ENCODE measurements at places on chromosomes 1 and 21. TPM values are rescaled to one million over a fixed set of nuclear protein-coding genes. Genes with fewer than 3 reads are reported as not detected.

The GJA8 gene
- not detected for polyA plus RNA-seq

The CLCA1 gene
- polyA plus RNA-seq: 90.2 TPM

The HRNR gene
- not detected for polyA plus RNA-seq

DNA sequence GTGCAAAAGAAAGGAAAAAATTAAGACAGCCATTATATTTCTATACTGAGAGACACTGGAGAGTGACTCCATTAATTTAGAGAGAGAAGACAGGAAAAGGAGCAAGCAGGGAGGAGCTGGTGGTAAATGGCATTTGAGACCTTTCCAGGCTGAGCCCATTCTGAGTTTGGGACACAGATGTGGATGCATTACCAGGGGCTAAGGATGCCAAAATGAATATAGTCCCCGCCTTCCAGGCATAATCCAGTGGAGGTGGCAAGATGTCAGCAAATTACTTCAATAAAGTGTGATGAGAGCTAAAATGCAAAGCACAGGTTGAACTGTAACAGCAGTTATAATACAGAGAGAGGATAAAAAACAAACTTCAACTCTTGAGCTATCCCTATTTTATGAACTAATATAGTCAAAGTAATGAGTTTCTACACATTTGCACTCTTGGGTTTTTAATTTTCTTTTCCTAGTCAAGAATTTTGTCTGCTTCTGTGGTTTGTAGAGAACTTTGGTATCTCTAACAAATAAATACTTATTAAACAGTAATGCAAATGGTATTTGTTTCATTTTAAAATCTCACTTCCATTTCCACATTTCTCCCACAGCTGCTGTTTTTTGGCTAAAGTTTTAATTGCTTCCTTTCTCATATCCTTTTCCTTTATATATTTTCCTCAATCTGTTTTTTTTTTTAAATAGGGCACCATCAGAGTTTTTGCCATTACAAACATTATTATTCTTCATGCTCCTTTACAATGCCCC lies 228.2 kb upstream of the KCNK2 start:
- no peaks in the 10 kb centered on the region for H3K27me3 ChIP-seq
- H3K27ac ChIP-seq: no peak overlapping the region
- no peak for DNase-seq
- H3K36me3 ChIP-seq: no peaks in the 10 kb centered on the region
- H3K4me1 ChIP-seq: no peaks in the 10 kb centered on the region
- H3K4me3 ChIP-seq: no peak overlapping the region

GRCh38 chr1:72662918-72663317 lies 380.6 kb upstream of the NEGR1 start:
- H3K4me1 ChIP-seq: no peaks in the 10 kb centered on the region
- no peaks in the 10 kb centered on the region for H3K36me3 ChIP-seq
- H3K4me3 ChIP-seq: no peak overlapping the region
- DNase-seq: no peak

DNA sequence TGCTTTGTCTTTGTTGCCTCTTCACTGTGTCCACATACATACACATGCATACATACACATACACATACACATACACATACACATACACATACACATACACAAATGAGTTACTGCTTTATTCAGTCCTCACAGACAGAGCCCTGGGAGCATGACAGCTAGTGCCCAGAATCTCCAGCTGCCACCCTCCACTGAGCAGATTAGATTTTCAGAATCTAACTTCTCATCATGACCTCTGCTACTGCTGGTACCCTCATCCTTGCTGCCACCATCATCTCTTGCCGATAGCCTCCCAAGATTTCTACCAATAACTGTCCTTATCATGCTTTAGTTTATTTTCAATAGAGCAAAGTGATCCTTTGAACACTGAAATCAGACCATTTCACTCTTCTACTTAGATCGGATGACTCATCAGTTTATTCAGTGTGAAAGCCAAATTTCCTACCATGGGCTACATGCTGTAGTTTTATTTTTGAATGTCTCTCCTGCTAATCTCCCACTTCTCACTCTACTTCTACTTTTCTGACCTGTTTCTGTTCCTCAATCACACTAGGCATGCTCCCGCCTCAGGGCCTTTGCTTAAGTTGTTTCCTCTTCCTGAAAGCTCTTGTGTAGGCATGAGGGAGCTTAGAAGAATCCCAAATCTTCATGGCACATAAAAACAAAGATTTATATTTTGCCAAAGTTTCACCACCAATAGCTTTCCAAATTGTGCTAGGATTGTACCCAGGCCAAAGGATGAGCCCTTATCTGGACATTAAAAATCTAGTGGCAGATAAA lies 43.0 kb downstream of the ATP6V1G3 start:
- no peak for DNase-seq
- peaks cover 3% of the 10 kb centered on the region for H3K4me1 ChIP-seq
- H3K36me3 ChIP-seq: no peaks in the 10 kb centered on the region
- no peaks in the 10 kb centered on the region for H3K27me3 ChIP-seq
- no peak overlapping the region for H3K27ac ChIP-seq
- H3K4me3 ChIP-seq: no peak overlapping the region

GRCh38 chr1:66374148-66374547 lies 159.8 kb upstream of the SGIP1 start:
- H3K27ac ChIP-seq: peak overlapping the region; percentile 30
- DNase-seq: no peak
- H3K36me3 ChIP-seq: peaks cover 3% of the 10 kb centered on the region

- peak overlapping the region; percentile 75 for H3K27ac ChIP-seq
- peak; percentile 48 for DNase-seq
- no peaks in the 10 kb centered on the region for H3K27me3 ChIP-seq
- peaks cover 28% of the 10 kb centered on the region for H3K4me1 ChIP-seq
Observed at GRCh38 chr1:32201011-32201855, 838 bp downstream of the CCDC28B start.

GRCh38 chr1:34693081-34693480 lies 61.8 kb upstream of the GJB5 start:
- no peaks in the 10 kb centered on the region for H3K36me3 ChIP-seq
- DNase-seq: no peak
- no peak overlapping the region for H3K4me3 ChIP-seq
- H3K27me3 ChIP-seq: peaks cover 3% of the 10 kb centered on the region
- no peak overlapping the region for H3K27ac ChIP-seq

DNA sequence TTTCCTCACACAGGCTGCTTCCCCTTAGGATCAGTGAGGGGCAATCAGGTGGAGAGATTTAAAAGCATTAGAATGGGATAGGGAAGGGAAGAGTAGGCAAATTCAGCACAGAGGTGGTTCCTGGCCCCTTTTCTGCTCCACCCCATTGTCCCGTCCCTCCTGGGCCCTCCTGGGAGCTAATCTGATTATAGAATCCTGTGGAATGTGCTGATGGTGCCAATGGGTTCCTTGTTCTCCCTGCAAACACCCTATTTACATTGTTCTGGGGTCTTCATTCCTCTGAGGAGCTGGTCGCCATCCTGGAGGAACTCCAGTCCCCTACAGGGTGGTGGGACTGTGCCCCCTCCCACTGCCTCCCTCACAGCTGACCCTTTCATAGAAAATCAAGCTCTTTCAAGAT lies 34.4 kb upstream of the LRP8 start:
- H3K4me1 ChIP-seq: no peaks in the 10 kb centered on the region
- no peaks in the 10 kb centered on the region for H3K36me3 ChIP-seq
- no peak overlapping the region for H3K4me3 ChIP-seq

Data from small intestine (tissue), 16 donors.